ENCODE measurements at places on chromosomes 16 and 17.

DNA sequence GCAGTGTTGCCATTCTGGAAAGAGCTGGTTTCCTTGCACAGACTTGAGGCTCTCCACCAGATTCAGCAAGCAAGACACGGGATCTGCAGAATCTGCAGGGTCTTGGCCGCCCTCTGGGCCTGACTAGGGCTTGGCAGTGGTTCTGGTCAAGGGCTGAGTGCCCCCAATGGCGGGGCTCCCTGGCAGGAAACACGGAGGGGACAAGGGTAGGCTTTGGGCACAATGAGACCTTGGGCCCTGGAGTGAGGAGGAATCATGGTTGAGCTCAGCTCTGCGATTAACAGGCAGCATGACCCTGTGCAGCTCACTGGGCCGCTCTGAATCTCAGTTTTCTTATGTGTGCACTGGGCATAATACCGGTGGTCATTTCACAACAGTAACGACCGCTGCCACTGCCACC is 249.9 kb downstream of the GSG1L start:
- no peak for DNase-seq

DNA sequence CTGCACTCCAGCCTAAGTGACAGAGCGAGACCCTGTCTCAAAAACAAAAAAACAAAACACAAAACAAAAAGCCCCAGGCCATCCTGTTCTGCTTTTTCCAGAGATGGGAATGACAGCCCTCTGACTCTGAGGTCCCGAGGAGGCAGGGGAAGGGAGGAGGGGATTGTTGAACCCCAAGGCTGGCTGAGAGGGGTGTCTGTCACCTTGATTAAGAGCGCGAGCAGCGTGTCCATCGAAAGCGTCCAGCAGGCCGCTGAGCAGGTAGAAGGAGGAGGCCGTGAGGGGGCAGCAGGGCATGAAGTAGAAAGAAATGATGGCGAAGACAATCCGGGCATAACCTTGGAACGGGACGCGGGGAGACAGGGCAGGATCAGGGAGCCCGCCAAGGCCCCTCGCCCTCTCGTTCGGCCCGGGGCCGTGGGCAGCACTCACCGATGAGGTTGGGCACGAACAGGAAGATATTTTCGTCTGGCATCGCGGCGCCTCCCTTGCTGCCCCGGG is 593 bp downstream of the CDIPT start:
- no peak for DNase-seq

DNA sequence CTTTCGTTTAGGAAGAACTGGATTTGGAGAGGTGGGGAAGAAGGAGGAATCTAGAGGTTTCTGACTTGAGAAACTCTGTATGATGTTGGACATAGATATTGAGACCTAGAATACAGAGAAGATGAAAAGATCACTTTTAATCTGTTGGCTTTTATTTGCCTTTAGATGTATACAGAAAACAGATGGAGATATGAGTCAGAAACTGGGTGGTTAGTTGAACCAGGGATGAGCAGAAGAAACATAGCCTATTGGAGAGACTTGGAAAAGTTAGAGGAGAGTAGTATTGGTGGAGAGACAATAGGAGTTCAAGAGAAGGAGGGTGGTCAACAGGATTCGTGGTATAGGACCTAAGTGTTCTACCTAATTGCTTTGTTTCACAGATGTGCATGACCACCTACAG is 5.1 kb downstream of the PHAF1 start:
- DNase-seq, result no peak

DNA sequence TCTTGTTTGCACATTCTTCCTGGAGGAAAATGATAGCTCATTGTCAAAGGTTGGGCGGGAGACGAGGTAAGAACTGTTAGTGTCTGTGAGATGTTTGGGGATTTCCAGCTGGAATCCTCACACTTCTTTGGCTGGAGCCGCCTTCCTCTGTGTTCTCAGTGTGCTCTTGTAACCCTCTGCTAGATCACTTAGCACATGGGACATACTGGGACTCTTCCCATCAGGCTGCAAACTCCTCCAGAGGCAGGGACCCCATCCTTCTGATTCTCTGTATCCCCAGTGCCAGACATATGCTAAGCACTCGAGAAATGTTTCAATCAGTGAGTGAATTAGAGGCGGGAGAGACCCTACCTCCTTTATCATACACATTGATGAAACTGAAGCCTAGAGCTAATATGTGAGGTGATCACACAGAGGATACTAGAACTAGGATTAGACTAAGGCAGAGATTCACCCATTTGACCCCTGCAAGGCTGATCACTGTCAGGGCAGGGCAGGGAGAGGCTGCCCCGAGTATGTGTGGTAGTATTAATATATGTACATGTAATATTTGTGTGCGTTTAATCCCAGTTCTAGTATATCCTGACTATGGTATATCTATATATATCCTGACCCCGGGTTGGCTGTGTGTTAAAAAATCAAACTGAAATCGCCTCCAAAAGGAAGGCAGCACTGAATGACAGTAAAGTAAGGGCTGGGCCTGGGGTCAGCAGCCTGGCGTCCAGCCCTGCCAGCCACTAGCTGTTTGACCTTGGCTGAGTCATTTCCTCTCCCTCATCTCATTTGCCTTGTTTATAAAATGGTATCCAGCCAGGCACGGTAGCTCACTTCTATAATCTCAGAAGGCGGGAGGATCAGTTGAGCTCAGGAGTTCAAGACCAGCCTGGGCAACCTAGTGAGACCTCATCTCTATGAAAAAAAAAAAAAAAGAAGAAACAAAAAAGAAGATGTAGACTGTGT is 75.5 kb upstream of the TBX2 start:
- no peak for DNase-seq

DNA sequence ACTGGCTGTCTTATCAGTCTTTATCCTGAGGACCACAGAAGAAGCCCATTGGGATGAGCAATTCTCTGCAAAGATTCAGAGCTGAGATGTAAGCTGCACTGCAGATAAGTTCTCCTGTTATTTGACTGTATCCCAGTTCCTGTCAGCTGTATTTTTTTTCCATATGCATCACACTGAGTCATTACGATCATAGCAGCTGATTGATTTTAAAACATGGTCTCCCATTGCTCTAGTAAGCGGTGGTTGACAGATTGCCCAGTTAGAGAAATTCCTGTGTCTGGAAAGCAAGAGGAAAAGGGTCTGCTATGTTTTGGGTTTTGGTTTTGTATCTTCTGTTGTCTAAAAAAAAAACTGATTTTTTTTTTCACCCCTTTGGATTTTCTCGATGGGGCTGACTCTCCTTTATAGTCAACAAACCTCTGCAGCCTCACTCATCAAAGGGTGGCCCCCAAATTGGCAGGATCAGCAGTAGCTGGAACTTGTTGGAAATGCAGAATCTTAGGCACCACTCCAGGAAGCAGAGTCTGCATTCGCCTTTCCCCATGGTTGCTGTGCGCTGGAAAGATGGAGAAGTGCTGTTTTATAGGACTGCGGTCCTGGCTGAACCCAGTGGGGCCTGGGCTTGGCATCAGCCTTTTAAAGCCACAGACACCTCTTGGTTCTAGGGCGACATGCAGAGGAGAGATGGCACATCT is 220.1 kb upstream of the MPHOSPH6 start:
- DNase-seq, result no peak

GRCh38 chr16:17476414-17477259 is 5.9 kb upstream of the XYLT1 start:
- DNase-seq, result no peak

DNA sequence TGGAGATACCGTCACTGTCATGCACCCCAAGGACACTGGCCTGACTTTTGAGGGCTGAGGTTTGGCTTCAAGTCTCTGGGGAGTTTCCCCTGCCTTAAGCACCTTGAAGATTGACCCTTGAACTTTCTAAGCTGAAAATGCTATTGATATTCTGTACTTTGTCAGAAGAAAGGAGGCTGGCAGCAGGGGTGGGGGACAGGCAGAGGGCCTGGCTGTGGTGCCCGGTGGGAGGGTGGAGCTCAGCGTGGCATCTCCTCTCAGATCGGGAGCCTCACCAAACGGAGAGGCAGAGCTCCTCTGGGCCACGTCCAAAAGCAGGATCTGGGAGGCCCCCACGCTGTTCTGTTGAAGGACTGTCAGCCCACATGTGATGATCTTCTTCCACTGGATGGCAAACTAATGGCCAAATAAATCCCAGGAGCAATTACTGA is 305.2 kb upstream of the IRX3 start:
- DNase-seq, result no peak

Data from CD4-positive, CD25-positive, alpha-beta regulatory T cell (primary cell).